ENCODE measurements at places on chromosomes 7 and 10.

DNA sequence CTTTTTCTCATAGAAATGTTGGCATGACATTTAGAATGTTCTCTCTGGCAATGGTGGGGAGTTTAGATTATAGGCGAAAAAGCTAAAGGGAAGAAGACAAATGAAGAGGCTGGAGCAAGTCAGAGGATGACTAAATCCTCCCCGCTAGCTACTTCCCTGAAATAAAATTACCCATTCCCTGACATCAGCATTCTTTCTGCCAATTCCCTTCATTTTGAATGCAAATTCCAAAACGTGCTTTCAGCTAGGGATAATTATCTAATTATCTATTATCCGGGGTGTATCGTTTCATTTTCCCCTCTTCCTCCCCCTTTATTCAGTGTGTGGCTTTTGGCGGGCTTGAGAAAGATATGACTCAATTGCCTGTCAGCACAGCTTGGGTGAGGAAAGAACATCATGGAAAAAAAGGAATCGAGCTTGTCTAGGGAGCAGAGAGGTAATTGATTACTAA is 672.3 kb downstream of the TNS3 start:
- no peak for DNase-seq

- no peak for DNase-seq
These were observed 692.8 kb upstream of the GRM3 start for GRCh38 chr7:85950871-85951270.

DNA sequence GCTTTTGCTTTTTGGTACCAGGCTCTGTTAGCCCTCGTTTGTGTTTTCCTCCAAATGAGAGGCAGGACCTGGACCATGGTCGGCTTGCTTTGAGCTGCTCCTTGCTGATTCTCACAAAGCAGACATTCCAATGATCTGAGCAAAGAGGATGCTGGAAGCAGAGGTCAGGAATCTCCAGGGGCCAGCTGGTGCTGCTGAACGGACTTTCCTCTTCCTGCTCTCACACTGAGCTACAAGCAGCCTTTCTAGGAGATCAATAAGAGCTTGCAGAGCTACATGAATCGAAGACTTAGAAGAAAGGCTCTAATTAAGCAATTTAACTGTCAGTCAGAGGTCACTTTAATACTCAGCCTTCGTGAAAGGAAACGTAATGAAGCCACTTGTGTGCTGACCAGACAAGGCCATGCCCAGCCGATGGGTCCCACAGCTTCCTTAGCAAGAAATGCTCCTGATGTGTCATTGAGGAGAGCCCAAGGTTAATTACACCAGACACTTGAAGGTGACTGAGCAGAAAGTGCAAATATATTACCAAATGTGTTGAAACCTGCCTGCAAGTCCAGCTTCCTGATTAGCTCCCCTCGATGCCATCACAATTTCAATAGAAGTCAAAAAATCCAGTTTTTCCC is 151.3 kb upstream of the RSU1 start:
- no peak for DNase-seq

- no peak for DNase-seq
These were observed 35.6 kb downstream of the PITRM1 start for GRCh38 chr10:3136763-3137611.

DNA sequence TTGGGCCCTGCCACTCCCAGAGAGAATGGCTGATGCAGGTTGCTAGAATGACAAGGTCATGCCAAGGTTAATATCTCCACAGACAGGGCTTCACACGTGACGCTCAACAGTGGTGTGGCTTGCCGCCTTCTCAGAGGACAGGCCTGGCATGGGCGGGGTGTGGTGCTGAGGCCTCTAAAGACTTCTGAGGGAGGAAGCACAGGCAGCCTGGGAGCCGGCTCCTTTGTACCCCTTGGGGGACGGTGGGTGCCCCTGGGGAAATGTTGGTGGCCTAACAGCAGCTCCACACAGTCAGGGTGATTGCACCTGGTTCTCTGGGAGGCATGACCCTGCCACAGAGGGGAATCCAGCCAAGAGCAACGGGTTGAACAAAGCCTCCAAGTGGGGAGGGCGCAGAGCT is 115.1 kb downstream of the PKD1L1 start:
- DNase-seq: no peak

- DNase-seq: no peak
These were observed 712 bp downstream of the ITPRIP start for GRCh38 chr10:104337521-104337984.

DNA sequence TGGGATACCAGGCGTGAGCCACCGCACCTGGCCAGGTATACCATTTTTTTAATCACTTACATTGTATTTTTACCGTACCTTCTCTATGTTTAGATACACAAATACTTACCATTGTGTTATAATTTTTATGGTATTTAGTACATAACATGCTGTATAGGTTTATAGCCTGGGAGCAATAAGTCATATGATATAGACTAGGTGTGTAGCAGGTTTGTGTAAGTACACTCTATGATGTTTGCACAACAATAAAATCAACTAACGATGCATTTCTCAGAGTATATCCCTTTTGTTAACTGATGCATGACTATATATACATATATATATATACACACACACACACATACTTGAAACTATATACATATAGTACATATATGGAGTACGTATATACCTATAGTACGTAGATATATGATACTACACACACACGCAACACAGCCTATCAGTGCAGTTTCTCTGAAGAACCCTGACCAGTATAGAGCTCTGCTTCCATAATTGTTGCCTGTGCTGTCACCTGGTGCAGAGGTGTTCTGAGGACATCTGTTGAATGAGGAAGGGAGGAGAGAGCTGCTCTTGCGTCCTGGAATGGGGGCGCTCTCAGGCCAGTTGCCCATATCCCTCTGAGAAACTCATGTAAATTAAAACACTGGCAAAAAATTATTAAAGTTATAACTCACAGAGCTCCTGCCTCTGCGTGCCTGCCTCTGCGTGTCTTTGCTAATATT is 315.3 kb downstream of the FGFR2 start:
- no peak for DNase-seq

- DNase-seq: peak; percentile 79
These were observed 505 bp downstream of the HNRNPA2B1 start for GRCh38 chr7:26200038-26200443.

DNA sequence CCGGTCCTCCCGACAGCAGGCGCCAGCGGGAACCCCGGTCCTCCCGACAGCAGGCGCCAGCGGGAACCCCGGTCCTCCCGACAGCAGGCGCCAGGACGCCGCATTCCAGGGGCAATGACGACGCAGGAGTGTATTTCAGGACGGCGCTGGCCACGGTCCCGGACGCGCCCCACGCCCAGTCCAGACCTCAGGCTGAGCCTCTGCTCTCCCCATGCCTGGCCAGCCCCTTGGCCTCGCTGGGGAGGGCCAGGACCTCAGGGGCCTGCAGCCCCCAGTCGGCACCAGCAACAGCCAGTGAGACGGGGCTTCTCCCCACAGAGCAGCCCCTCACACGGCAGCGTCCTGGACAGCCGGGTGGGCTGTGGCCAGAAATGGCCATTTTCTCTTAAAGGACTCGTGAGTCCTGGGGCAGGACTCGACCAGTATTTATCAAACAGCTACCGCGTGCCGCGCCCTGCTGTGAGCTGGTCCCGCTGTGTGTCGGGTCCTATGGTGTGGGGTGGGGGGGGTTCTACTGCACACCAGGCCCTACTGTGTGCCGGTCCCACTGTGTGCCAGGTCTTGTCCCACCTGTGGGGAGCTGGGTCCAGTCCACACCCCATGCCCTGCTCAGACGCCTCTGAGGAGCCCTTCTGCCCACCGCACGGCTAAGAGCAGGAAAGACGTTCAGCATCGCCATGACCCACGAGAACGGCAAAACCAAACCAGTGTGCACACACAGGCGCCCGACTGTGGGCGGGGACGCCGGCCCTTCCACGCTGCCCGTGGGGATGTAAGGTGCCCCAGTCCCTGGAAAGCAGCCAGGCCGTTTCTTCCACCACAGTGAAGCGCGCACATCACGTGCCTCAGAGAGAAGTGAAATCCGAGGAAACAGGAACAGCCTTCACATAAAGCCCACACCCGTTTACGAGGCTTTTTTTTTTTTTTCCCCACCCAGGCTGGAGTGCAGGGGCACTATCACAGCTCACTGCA is 33.3 kb downstream of the GET4 start:
- DNase-seq: no peak

GRCh38 chr10:121418126-121418777 is 180.0 kb downstream of the FGFR2 start:
- no peak for DNase-seq

- DNase-seq: no peak
These were observed 53.1 kb upstream of the RSU1 start for GRCh38 chr10:16870331-16870730.

- DNase-seq: no peak
These were observed 538.5 kb upstream of the MKI67 start for GRCh38 chr10:128664729-128665128.

GRCh38 chr10:97612386-97612785 is 20.9 kb downstream of the MORN4 start:
- no peak for DNase-seq

- no peak for DNase-seq
These were observed 10.2 kb downstream of the HIPK2 start for GRCh38 chr7:139767561-139767982.

GRCh38 chr10:78000956-78001472 is 28.3 kb downstream of the POLR3A start:
- DNase-seq: no peak

DNA sequence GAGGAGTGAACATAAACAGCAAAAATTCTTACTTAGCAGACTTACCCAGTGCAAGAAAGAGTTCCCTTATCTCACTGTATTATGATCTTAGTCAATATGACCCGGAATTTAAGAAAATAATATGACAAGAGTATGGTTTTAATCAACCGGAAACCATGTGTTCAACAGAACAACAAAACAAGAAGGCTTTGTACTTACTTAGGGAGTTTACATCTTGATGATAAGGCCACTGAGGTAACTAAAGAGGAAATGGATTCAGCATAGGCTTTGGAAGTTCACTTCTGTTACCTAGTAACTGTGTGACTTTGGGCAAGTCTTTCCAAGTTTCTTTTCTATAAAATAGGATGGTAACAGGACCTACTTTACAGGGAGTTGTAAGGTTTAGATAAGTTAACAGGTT is 7.4 kb upstream of the FAS start:
- DNase-seq: no peak

DNA sequence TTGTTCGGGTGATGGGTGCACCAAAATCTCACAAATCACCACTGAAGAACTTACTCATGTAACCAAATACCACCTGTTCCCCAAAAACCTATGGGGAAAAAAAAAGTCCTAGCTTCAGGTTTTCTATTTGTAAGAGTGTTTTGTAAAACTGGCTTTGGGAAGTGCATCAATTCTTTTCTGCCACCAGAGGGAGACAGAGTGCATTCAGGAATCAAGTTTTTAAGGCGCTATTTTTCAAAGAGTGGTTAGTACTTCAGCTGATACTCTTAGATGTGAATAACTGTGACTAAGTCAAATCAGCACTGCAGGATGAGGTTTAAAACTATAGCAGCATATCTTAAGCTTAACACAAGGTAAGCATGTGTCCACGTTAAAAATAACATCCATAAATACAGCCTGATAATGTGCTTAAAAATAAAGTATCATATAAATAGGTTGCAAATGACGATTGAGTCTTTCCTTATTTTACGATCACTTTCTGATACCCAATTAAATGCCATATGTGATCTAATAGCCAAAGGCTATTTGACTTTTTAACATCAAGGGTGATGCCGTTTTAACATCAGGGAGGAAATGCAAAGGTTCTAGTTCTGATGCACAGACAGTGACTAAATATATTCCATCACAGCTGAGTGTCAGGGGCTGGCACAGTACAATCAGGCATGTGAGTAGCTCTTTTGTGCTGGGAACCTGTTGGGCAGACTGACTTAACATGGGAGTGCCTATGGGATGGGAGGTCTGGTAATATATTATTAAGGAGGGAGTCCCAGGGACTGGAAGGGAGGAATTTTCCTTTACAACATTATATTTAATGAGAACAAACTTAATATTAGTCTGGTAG is 10.6 kb upstream of the LYZL2 start:
- DNase-seq: no peak

GRCh38 chr10:131584287-131584686 is 272.8 kb upstream of the TCERG1L start:
- DNase-seq: no peak

DNA sequence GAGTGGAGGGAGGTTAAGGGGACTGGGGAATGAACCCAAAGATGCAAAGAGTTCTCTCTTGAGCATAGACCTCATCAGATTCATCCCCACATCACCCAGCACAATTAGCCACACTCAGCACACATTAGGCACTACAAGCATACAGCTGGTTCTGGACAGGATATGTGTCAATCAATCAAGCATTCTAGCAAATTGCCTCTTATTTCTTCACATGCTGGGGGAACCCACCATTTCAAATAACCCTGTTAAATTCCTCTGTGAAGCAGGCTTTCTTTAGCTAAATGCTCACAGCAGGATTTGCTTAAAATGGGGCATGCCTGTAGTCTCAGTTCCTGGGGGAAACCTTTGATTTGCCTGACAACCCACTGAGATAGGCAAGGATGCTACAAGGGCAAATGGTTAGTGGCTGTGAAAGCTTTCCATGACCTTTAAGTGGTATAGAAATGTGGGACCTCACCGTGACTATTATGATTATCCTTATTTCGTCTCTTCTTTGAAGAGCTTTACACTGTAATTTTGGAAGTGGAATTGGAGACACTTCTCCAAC is 193.4 kb upstream of the ZMIZ1 start:
- no peak for DNase-seq

DNA sequence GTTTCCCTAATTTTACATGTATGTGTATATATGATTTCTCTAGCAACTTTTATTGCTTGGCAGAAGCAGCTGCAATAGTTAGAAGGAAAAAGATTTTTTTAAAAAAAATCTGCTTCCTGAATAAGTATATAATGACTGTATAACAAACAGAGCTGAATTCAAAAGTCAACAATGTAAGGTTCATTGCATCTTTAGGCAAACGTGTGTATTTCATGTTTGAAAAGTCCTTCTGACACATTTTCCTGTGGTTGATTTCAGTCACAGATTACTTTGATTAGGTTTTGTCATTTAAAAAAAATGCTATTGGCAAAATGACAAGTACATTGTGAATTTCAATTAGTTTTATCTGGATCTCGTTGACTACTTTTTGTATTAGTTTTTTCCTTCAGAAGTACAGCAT is 231.0 kb downstream of the CSTF2T start:
- DNase-seq: no peak

DNA sequence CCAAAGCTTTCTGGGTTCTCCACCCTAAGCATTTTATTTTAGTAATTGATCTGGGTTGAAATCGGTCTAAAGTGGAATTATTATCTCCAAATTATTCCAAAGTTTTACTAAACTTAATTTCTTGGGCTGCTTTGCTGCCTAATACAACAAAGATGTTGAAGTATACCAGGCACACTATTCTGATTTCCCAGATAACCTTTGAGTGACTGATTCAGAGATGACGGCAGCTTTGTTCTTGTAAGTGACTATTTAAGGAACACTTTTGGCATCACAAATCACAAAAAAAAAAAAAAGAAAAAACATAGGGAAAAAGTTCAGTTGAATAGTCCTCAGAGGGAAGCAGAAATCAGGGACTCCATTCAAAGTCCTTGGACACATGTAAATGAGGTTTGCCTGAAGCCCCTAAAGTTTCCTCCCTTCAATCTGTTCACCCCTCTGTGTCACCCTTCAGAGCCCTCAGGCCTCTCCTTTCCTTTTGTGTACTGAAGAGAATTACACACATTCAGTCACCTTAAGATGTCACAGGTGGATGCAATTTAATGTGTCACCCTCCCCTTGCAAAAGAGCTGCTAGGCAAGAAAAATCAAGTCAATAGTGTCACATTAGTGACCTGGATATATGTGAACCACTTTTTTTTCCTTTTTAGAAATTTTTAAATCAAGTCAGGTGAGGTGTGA is 81.5 kb downstream of the RTKN2 start:
- no peak for DNase-seq

Measured in NCI-H187 (cell line).